ENCODE measurements at places on chromosomes 2 and 18. TPM values are rescaled to one million over a fixed set of nuclear protein-coding genes. Genes with fewer than 3 reads are reported as not detected.

Gene KIF5C
- 3.5 TPM for total RNA-seq

GRCh38 chr2:17878281-17879136 is at the start of gene KCNS3:
KCNS3 (plus strand) TSS chr2:17878667; CDS start chr2:17931009, 52,342 bp downstream.
- no peak for DNase-seq

Gene EVX2
- total RNA-seq: not detected

Gene ST8SIA3
- total RNA-seq: 2.9 TPM

Gene ADGRF3
- total RNA-seq: 0.35 TPM

DNA sequence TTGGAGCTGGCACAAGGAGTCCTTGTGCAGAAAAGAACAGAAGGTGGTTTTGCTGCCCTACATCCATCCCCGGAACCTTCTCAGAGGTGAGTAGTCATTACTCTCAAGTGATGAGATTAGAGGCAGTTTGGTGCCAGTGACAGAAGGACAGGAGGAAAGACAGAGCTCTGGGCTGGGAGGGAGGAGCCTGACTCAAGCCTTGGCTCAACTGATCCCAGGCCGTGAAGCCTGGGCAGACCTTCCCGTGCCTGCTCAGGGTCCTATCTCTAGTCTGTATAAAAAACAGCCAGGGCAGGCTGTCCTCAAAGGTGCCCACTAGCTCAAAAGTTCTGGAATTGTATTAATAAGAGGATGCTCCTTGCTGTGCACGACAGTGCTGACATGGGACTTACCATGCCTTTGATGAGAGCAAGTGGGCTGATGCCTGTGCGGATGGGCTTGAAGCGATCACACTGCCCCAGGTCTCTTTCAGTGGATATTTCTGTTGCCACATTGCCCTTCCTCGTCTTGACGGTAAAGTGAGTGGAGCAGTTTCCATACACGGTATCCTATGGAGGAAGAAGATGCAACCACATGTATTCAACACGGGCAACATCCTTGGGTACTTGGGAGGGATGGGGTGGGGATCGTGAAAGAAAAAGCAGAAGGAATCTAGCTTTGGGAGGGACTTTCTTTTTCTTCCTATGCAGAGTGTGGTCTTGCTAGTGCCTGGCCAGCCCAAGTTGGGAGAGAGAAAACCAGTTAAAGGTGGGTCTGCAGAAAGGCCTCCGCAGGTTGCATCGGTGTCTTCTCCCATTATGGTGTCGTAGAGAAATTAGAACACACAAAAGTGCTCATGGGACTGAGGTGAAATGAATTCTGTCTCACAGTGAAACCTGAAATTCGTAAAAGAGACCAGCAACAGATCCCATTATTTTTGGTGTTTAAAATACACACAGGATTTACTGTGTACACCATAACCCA is 6.9 kb downstream of the APOB start:
- DNase-seq: no peak

- peak; percentile 48 for DNase-seq
These were observed 17.9 kb downstream of the LPIN1 start for GRCh38 chr2:11764359-11764758.

GRCh38 chr2:165698444-165698884 is 95.6 kb downstream of the GALNT3 start:
- DNase-seq: peak; percentile 25

GRCh38 chr2:231170055-231170454 is 28.4 kb upstream of the ARMC9 start:
- DNase-seq: no peak

- no peak for DNase-seq
These were observed 26.3 kb downstream of the MERTK start for GRCh38 chr2:111924617-111925107.

DNA sequence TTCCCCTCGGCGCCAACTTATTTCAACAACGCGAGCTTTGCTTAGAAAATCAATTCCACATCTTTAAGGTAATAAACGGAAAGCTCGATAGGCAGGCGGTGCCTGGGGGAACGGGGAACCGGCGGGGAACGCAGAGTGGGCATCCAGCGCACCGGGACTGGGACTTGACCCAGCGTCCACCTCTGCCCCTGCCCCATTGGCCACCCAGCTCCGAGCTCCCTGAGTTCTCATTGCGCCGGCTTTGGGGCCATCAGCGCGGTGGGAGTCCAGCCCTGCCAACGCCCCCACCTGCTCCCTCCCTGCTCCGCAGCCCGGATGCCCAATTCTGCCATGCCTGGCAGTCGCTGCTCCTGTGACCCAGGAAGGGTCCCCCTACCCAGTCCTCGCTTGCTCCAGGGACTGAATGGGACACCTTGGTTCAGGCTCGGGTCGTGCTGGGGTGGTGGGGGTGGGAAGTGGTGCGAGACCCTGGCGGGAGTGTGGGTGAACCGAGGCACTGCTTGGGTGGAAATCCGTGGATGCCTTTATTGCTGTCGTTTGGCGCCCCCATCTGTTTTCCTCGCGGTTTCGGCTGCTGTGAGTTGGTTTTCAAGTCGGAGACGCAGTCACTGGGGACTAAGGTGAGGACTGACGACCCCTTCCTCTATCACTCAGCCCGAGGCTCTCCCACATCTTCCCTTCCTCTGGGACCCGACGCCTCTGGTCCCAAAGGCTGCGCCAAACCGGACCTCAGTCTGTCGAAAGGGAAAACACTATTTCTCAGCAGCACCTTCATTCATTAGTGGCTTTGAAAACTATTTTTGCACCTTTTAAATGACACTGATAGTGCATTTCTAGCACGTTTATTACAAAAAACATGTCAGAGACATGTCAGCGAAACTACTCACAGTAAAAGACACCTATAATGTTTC is 2.4 kb upstream of the EVX2 start:
- DNase-seq: no peak

GRCh38 chr18:3919396-3920061 is 469.6 kb downstream of the TGIF1 start:
- DNase-seq: no peak

GRCh38 chr2:229407170-229407569 is 136.1 kb upstream of the PID1 start:
- peak; percentile 91 for DNase-seq

Gene SH3BP4
- total RNA-seq: 51.7 TPM

Gene MGAT4A
- total RNA-seq: 34.4 TPM

DNA sequence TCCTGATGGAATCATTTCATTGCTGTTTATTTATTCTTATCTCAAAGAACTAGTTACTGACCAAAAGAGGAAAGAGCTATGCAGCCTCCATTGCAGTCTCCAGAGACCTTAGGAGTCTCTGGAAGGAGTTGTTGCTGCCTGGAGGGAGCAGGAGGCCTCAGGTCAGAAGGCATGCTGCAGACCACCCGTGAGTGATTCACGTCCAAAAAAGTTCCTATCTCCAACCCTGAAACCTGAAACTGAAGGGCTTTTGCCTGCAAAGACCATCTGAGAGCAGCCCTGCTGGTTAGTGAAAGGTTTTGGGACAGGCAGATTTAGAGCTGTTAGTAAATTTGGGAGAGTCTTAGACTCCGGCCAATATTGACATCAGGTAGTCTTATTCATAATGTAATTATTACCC is 29.1 kb downstream of the SLC25A52 start:
- no peak for DNase-seq

GRCh38 chr2:117958186-117958585 is 55.7 kb downstream of the CCDC93 start:
- peak; percentile 11 for DNase-seq

- no peak for DNase-seq
These were observed 101.2 kb downstream of the UBR3 start for GRCh38 chr2:169928463-169928864.

GRCh38 chr2:196989496-196989895 is 63.0 kb upstream of the PGAP1 start:
- no peak for DNase-seq

GRCh38 chr18:45106331-45106774 is 425.7 kb downstream of the SETBP1 start:
- DNase-seq: no peak

- peak; percentile 66 for DNase-seq
These were observed 64.9 kb downstream of the DNMT3A start for GRCh38 chr2:25276569-25277465.

GRCh38 chr2:226398580-226398979 is 401.0 kb downstream of the IRS1 start:
- no peak for DNase-seq

DNA sequence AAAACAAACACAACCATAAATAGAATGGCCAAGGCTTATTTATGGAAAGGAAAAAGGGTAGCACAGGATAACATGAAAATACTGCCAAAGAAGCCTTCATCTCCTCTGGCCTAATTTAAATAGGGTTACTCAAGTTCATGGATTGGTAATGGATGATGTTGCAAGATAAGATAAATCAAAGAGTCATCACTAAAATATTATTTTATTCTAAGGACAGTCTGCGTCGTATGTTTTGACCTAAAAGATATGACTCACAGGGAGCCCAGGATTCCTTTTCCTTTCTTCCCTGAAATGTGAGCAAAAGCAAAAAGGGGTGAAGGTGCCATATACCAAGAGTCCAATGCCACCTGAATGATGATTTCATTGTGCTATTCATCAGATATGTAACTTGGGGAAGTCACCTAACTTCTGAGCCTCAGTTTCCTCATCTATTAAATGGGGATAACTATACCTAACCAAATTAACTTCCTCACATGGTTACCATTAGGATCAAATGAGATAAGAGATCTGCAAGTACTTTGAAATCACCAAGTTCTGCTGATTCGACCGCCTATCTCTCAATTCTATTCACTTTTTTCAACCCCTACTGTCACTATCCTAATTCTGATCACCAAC is 137.7 kb downstream of the THADA start:
- no peak for DNase-seq

GRCh38 chr2:54454548-54455130 is 1.5 kb upstream of the SPTBN1 start:
- DNase-seq: no peak

DNA sequence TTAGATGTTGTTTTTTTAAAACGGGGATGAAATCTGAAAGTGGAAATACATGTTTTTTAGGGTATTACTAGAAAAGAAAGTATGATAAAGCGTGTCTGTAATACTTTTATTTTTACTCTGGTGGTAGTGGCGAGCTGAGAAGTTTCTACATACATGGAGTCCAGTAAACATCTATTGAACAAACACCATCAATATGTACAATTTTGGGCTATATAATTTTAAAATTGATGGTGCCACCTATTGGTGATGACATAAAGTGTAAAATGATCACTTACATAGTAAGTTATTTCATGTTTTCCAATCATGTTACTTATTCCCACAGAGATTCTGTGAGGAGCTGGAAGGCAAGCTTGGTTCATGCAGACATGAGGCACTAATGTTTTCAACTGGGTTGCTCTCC is 31.5 kb upstream of the NFE2L2 start:
- no peak for DNase-seq

DNA sequence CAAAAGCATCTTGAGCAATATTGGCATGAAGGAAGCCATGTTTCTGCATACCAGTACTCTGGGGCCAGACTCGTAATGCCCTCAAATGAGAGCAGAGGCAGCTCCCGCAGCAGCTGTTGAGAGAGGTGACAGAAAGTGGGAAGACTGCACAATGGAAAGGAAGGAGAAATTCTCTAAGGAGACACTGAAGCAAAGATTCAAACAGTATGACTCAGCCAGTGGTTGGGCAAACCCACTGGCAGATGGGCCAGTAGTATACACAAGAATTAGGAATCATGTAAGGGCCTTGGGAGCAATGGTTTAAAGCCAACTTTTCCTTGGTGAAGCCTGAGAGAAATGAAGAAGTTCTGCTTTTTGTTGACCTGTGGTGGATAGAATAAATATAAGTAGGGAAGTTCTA is 2092.7 kb upstream of the PIK3C3 start:
- DNase-seq: no peak

Gene CNRIP1
- total RNA-seq: 21.6 TPM

Gene EVA1A
- total RNA-seq: 0.43 TPM

DNA sequence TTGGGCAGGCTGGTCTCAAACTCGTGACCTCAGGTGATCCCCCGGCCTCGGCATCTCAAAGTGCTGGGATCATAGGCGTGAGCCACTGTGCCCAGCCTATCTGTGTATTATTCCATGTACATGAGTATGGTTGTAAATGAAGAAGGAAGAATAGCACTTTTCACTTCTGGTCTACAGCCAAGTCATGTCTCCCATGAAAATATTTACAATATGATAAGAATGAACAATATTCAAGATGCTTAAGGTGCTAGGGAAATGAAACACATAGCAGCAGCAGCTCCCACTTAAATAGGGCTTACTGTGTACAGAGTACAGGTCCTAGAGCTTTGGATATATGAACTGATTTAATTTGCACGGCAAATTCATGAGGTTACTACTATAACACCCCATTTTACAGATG is 70.3 kb upstream of the COL5A2 start:
- DNase-seq: no peak

DNA sequence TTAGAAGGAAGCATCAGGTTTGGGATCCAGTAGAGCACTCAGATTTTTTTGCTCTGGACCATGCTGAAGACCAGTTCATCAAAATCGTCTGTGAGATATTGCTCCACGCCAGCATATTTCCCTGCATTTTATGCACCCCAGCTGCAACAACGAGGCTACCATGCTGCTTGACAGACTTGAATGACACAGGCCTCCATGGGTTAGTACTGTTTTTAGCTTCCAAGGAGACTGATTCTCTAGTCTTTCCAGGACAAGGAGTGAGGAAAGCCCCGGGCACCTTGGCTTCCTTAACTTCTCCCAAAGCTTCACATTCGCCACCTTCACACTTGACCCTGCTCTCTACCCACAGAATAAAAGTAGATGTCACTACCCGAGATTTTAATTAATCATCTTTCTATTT is 17.5 kb downstream of the BOD1L2 start:
- no peak for DNase-seq

DNA sequence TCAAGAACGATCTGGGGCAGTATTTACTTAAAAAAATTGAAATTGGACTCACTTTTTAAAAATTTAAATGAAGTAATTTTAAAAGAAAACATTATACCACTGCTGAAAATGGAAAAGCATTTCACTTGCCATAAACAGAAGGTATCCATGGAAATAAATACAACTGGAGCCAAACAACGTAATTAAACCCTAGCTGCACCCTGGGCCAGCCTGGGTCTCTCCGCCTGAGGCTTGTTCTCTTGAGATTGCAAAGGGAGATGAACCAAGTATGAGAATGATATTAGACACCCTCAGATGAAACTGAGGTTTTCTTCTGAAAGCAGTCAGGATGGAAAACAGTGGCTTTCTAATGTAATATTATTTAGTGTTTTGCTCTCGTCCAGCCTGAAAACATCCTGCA is 264.4 kb downstream of the KCNE4 start:
- DNase-seq: no peak

DNA sequence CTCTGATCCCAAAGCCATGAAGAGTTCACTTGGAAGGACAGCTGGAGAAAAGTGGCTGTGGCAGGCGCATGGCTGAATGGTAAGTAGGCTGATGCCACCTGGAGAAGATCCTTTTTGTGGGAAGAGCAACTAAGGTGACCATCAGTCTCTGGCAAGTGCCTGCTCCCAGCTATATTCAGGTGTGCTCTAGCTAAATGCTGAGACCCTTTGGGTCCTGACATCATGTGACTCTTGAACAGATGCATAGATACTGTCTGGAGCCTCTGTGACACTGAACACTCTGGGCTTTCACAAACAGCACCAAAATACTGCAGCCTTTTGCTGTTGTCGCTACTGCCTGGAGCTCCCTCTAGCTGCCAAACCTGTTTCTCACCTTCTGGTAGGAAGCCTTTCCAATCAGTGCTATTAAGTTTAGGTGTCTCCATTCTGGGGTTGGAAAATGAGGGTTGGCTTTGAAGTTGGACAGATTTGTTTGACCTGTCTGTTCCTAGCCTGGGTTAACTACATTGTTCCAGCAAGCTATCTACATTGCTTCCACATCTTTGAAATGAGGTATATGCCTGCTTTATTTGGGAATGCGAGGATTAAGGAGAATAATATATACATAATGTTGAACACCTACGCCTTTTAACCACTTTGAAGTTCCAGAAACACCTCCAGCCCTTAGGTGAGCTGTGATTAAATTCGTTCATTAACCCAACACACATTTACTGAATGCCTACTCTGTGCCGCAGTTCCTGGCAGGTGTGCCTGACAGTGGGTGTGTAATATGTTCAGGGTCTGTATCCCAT is 3.1 kb downstream of the EGR4 start:
- peak; percentile 17 for DNase-seq
